Stimulated activated CD8-positive, alpha-beta memory T cell treated with anti-CD3 and anti-CD28 coated beads, Interleukin-12 subunit alpha, Interleukin-12 subunit beta, amount 100 ng/mL, for 1 hour (primary cell): ENCODE measurements at places on chromosomes 7 and 10.

GRCh38 chr10:101683276-101683675, 11.7 kb downstream of the FBXW4 start:
- DNase-seq: no peak

GRCh38 chr10:80476685-80477084, 22.6 kb downstream of the TSPAN14 start:
- DNase-seq: no peak

GRCh38 chr7:64618785-64619456, 47.0 kb upstream of the ZNF107 start:
- DNase-seq: no peak

DNA sequence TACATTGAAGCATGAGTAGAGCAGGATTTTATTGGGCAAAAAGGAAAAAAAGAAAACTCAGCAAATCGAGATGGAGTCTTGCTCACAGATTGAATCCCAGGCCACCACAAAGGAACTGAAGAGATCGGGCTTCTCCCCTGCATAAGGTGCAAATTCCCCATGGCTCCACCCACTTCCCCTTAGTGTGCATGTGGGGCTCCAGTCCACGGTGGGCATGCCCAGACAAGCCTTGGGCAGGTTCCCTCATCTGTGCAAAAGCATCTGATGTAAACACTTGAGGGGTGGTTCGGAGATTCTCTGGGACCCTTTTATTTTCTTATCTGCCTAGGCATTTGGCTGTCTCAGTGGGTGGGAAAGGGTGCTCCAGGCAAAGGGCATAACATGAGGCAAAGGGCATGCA, 150.7 kb downstream of the CFTR start:
- DNase-seq: no peak

DNA sequence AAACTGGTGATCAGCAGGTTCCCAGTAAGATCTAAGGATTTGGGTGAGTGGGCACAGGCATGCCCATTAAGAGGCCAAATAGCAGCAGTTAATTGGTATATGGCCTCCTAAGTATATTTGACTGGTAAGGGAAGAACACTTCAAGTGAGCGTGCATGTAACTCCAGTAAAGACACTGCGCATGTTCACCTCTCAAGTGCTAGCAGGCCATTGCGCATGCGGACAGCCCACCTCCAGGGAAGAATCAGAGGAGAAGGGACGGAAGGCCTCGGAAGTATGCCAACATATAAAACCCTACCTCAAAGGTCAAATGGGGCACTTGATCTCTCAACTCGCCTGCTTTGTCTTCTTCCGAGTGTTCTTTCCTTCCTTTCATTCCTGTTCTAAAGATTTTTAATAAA, 118.0 kb downstream of the ARL5B start:
- DNase-seq: no peak

DNA sequence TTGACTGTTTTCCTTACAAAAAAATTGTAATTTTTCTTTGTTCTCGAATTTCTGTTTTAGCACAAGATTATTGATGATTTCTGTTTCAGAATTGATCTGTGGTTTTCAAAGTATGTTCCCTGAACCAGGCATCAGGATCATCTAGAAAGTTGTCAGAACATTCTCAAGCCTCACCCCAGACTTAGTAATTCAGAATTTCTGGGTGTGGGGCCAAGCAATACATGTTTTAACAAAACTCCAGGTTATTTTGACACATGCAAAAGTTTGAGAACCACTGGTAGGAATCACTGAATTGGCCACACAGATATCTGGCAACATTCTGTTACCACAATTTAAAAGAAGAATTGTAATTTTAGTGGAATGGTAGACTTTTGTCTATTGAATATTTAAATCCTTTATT, 1173.9 kb upstream of the LRRTM3 start:
- DNase-seq: no peak

- no peak for DNase-seq
Observed at GRCh38 chr7:128672927-128673517, 930 bp downstream of the GARIN1A start.

DNA sequence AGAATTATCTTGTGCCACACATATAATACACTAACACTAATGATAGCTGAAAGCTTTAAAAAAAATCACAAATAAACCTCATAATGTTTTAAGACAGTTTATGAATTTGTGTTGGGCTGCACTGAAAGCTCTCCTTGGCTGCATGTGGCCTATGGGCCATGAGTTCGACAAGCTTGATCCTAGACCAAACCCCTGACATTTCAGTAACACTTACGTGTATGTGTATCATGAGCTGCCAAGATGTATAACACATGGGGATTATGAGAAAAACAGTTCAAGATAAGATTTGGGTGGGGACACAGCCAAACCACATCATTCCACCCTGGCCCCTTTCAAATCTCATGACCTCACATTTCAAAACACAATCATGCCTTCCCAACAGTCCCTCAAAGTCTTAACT, 823.8 kb downstream of the PCDH15 start:
- no peak for DNase-seq

- DNase-seq: no peak
Observed at GRCh38 chr7:79930604-79931003, 204.0 kb upstream of the GNAI1 start.

GRCh38 chr10:98980353-98980752, 255.3 kb downstream of the HPSE2 start:
- DNase-seq: no peak

- DNase-seq: no peak
Observed at GRCh38 chr10:28077889-28078288, 79.0 kb upstream of the ODAD2 start.

DNA sequence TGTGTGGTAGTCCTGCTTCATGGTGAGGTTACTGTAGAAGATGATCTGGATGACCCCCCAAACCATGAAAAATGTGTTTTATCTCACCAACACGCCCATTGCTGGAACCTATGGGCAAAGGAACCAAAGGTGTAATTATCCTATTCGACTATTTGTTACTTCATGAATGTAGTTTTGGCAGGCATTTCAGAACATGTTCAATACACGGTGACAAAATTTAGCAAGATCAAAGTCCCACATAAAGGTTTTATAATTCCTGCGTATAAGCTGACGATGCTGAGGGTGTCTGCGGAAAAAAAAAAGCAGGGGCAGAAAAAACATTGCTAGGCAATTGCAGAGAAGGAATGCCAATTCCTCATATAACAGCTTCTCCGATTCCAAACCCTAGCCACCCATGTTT, 13.3 kb downstream of the RAPGEF5 start:
- no peak for DNase-seq

DNA sequence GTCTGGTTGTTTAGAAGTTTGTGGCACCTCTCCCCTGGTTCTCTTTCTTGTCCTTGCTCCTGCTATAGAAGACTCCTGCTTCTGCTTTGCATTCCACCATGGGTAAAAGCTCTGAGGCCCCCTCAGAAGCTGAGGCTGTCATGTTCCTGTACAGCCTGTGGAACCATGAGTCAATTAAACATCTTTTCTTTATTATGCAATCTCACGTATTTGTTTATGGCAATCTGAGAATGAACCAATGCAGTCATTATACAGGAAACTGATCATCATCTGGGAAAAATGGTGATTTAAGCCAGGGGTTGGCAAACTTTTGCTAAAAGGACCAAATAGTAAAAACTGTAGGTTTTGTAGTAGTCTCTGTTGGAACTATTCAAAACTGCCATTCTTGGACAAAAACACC, 175.4 kb downstream of the CSTF2T start:
- DNase-seq: no peak

GRCh38 chr10:88482220-88482619, 100.9 kb downstream of the RNLS start:
- no peak for DNase-seq

DNA sequence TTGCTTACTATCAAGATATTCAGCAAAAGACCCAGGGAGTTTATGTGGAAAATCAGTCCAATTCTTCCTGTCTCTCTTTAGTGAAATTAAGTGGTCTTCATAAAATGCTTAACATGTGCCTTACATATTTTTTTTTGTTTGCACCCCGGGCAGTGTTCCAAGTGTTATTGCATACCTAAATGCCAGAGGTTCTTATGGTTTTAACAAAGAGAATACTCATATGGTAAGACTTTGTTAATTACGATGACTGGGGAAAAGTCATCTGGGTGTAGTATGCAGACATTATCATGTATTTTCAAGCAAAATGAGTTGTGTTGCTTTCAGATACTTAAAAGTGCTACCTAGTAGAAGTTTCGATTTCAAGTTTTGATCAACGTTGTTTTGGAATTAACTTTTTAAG, 82.6 kb downstream of the PRKG1 start:
- no peak for DNase-seq

GRCh38 chr10:131905267-131905571, 4.4 kb downstream of the PPP2R2D start:
- DNase-seq: no peak

GRCh38 chr10:102615361-102615760, 28.9 kb upstream of the TRIM8 start:
- DNase-seq: no peak

DNA sequence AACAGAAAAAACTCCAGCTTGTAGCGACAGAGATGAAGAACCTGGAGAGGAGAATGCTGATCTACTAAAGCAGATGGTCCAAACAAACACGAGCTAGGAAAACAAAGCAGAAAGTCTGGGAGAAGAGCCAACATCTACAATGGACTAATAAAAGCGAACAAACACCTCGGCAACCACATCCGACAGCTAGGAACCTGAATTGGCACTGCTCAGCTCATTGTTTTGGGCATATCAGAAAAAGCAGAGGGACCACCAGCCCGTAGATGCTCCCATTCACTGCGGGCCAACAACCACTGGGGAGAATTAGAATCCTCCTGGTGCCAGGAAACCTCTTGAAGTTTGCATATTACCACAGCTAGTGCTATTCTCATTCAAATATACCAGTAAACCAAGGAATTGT, 204.7 kb downstream of the NXPH1 start:
- DNase-seq: no peak

- no peak for DNase-seq
Observed at GRCh38 chr7:3437467-3437866, 136.4 kb downstream of the SDK1 start.

- DNase-seq: no peak
Observed at GRCh38 chr10:90326498-90327267, 531.2 kb downstream of the HTR7 start.

DNA sequence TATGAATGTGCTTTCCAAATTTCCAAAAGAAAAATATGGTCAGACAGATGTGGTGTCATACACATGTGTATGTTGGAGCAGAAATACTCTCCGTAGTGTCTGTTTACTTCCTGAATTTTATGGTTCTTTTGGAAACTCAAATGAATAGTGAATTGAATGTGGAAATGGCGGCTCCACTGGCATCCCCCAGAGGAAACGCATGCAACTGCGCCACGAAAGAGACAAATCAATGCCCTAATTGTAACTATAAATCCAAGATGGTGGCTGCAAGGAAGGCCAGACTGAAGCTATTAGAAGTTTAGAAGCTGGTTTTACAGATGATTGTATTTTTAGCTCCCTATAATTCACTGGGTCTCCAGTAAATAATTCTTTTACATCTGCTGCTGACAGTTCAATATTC, 246.7 kb downstream of the FGFR2 start:
- no peak for DNase-seq

GRCh38 chr7:143258831-143259230, 4.4 kb upstream of the GSTK1 start:
- DNase-seq: no peak

GRCh38 chr7:47400741-47401206, 181.1 kb downstream of the TNS3 start:
- DNase-seq: no peak

DNA sequence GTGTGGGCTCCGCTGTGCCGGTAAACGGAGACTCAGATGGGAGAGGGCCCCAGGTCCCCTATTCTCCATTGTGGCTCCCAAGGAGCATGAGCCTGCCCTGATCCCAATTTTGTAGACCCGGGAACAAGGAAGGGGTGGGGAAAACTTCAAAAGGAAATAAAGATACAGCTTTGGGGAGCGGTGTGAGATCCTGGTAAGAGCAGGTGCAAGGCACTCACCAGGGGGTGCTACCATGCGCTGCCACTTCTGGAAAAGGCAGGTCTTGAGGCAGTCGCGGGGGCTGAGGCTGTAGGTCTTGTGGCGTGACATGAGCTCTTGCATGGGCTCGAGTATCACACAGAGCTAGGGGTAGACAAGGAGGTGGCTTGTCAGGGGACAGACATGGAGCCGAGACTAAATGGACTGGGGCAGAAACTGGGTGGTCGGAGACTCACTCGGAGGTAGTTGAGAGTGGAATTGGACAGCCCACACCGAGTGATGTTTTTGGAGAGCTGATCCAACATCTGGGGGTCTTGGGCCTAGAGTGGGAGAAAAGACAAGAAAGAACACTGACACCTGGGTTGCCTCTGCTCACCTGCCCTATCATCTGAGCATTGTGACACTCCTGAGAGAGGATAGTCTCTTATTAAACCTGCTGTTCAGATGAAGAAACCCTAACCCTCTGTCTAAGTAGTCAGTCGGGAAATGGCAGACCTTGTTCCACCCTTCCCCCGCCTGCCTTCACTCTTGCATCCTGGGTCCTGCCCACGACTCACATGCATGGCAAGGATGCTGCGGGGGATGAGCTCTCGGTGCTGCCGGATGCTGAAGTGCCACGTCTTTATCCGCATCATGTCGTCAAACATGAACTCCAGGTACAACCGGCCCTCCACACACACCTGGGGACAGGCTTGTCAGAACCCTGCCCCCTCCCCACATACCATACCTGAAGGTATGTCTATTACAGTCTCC, 10.7 kb downstream of the LDB1 start:
- no peak for DNase-seq

DNA sequence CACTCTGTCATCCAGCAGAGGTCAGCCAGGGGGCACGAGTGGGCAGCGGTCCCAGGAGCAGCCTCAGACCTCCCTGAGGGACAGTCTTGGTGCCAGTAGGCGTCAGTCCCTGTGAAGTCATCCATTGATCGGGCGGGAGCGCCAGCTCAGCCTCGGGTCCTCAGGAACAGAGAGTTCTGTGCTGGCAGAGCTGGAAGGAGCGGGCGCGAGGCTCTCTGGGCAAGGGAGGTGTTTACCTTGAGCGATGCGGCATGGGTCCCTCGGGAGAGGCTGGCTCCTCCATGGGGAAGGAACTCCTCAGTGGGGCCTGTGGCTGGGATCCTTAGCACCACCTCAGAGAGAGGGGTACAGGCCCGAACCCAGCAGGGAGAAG, 101.1 kb upstream of the PPIF start:
- no peak for DNase-seq

- DNase-seq: no peak
Observed at GRCh38 chr10:68105820-68106219, 3.5 kb upstream of the MYPN start.

DNA sequence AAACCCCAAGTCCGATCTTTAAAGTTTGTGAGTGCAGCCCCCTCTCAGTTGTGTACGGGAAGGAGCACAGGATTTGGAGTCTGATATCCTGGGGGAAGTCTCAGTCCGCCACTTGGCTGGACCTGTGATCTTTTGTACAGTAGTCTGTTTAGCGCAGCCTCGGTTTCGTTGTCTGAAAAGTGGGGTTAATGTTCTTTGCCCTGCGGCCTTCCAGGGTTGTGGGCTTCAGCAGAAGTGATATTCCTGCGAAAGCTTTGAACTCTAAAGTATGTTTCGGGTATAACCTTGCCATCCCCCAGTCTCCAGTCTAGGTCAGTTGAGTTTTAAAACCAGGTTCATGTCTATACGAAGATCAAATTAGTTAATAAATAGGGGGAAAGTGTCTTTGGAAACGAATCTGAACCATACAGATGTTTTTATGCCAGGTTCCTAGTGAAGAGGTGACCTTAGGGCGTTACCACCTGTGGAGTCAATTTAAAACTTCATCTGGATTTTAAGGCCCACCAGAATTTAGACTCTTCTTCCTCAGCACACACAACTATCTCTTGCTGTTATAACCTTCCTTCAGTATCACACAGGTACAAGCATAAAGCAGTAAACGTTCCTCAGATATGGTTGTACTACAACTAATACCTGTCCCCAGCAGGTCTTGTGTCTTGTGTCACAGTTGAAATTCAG, 904 bp downstream of the R3HCC1L start:
- no peak for DNase-seq
